ENCODE measurements at places on chromosomes 12 and 14.

DNA sequence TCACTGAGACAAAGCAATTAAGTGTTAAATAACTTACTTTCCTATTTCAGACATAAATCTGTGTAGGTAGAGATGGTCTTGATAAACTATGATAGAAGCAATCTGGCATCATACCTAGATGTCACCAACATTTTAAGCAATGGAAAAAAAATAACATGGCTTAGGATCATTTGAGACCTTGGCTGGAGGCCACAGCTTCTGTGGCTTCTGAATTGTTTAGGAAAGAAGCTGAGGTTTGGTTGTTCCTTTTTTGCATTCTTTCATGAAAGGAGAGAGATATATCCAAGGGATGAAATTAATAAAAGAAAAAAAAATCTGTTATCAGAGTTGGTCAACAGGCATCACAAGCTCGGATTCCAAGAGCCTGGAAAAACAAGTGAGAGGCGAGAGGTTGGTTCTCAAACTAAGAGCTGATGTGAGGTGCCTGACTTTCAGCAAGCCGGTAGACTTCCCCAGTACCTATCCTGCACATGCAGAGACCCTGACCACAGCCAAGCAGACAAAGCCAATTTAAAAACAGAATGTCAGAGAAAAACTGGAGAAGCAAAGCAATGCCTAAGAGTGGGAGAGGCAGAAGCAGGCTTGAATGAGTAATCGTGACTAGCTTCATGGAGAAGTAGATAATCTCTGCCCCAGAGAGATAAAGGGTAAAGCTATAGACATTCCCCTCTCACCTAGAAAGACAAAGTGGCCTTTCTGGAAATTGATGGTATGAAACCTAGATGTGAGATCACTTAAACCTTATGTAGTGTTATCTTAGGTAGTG lies 43.4 kb upstream of the ST8SIA1 start:
- no peak for DNase-seq

DNA sequence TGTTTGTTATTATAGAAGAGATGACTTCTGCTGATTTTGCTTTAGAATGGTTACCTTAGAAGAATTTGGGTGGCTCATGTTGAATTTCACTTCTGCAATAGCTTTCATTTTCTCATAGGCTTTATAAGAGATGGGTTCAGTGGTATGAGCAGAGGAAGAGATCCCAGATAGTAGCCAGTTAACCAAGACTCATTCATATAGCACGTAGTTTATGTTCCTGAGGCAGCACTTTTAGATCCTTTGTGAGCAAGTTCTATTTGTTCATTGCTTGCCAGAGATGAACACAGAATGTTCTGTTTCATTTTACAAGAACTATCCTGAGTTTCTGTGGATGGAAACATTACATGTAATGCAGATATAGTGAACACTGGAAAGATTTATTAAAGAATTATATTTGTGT lies 32.2 kb downstream of the RAB21 start:
- no peak for DNase-seq

DNA sequence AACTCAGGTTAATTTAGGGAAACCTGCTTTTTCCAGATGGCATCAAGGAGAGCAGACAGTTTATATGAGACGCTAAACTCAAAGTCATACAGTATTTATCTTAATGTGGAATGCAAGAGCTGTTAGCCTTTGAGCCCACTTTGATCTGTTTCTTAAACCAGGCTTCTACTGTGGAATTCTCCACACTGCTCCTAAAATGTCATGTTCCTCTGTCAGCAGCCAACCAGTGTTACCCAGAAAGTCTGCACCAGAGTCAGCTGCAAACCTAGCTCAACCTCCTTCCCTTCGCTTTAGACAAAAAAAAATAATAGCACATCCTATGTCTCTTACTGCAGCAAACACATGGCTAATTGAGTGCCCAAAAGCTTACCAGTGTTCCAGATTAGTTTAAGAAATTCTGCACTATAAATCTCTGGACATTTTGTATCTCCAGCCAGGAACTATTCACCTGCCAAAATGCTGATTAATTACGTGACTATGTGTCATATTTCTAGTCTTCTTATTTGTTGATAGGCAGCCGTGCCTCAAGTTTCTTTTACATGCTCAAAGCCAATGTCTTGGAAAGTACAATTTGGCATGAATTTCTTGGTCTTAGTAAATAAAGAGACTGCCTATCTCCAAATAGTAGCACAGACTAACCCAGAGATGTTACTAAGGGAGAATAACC lies 21.8 kb downstream of the ARMH4 start:
- no peak for DNase-seq

DNA sequence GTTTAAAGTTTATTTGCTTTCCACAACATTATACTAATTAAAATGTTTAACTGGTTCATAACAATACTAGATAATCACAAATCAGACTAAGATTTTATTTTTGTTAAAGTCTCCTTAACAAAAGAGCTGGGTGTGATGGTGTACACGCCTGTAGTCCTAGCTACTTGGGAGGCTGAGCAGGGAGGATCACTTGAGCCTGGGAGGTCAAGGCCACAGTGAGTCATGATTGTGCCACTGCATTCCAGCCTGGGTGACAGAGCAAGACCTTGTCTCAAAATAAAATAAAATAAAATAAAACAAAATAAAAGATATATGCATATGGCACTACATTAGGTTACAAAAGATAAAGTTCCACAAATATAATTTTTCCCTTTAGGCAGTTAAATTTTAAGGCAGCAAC lies 5.6 kb downstream of the MIS18BP1 start:
- no peak for DNase-seq

- DNase-seq: no peak
Measured at GRCh38 chr14:61565836-61566536, 129.3 kb upstream of the HIF1A start.

- DNase-seq: no peak
Measured at GRCh38 chr12:16421806-16422205, 74.4 kb downstream of the MGST1 start.

- DNase-seq: no peak
Measured at GRCh38 chr12:100375038-100375735, 18.3 kb downstream of the SLC17A8 start.

DNA sequence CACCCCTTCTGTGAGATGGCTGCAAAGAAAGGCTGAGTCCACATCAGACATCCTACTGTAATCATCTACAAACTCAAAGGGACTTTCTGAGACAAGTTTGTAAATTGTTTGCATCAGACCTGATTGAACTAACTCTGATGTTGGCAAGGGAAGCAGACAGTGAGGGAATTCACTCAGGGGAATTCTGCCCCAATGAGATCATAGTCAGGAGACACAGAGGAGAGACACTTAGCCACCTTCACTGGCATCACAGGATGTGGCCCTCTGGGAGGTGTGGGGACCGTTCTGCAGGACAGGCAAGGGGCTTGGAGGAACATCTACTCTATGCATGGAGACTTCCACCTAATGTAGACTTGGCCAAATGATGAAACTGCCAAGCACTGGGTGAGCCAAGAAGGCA lies 70.7 kb upstream of the DDX11 start:
- DNase-seq: peak; percentile 28

DNA sequence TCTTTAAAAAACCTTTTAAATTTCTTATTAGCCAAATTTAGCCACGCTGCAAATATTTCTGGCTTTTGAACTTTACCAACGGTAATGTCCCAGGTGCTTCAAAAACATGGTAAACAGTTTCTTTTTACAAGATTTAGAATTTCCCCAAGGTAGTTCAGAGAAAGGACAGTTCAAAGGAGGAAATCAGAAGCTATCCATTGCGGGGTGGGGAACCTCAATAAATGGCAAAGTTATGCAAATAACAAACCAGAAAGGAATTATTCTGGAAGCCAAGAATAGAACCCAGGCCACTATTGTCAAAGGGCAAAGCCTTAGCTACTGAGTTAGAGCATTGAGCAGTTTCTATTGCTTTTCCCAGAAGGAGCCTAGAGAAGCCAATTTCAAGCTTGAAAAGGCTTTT lies 62.3 kb downstream of the PDE6H start:
- DNase-seq: no peak

GRCh38 chr14:33948869-33949408 lies 1.9 kb downstream of the EGLN3 start:
- no peak for DNase-seq

GRCh38 chr14:94823556-94824341 lies 53.8 kb upstream of the GSC start:
- DNase-seq: peak; percentile 27

- peak; percentile 81 for DNase-seq
Measured at GRCh38 chr12:106415134-106415533, 57.6 kb downstream of the POLR3B start.

- no peak for DNase-seq
Measured at GRCh38 chr12:60402996-60403395, 807.2 kb downstream of the SLC16A7 start.

- no peak for DNase-seq
Measured at GRCh38 chr12:92602930-92603623, 99.7 kb upstream of the PLEKHG7 start.

DNA sequence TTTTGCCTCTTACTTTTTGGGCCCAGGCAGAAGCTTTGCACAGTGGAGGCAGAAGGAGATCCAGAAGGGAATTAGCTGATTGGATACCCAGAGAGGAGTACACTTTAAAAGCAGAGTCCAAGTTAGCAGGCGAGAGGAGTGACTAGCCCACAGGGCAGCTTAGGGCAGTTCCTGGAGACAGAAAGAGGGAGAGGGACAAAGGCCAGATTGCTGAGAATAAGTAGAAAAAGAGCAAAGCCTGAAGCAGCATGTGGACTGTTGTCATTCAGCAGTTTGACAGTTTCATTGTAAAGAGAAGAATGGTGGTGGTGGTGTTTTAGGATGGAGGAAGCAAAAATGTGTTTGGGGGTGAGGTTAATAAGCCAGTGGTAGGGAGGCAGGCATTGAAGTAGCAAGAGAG lies 95.1 kb downstream of the PELI2 start:
- DNase-seq: no peak

DNA sequence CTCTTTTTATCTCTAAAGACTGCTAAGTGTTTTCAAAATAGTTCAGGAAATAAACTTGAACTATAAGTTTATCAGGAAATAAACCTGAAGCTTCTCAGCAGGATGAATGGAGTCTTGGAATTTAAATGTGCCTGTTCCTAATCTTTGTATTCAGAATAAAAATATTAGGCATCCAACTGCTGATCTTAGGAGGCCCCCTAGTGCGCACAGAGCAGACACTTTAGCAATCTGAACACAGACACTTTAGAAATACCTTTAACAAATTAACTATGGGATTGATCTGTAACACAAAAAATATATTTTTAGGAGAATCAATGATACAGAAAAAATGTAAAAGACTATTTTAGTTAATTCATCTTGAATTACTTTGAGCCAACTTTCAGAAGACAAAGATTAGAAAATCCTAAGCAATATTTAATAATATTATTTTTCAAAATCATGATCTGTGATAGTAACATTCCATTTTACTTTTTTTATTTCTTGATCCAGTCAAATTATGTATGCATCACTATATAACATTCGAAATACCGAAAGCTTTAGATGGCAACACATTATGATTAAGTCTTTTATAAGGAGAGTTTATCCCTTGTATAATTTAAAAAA lies 80.9 kb downstream of the SLC41A2 start:
- peak; percentile 51 for DNase-seq

- no peak for DNase-seq
Measured at GRCh38 chr14:101477648-101478047, 83.6 kb upstream of the DIO3 start.

DNA sequence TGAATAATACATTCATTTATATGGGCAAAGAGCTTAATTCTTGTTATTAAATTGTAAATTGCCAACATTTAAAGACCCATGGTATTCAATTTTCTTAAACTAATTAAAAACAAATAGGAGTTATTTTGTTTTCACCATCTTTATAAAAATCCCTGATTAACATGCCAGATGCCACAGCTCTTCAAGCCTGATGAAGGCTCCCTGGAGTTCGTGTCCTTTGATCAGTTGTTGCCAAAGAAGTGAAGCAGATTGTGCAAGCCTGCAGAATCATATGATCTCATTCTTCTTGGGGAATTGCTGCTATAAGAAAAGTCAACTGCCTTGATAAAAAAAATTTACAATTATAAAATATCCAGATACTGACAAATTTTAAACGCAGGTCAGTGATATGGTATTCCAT lies 288.3 kb upstream of the PPFIA2 start:
- DNase-seq: no peak

DNA sequence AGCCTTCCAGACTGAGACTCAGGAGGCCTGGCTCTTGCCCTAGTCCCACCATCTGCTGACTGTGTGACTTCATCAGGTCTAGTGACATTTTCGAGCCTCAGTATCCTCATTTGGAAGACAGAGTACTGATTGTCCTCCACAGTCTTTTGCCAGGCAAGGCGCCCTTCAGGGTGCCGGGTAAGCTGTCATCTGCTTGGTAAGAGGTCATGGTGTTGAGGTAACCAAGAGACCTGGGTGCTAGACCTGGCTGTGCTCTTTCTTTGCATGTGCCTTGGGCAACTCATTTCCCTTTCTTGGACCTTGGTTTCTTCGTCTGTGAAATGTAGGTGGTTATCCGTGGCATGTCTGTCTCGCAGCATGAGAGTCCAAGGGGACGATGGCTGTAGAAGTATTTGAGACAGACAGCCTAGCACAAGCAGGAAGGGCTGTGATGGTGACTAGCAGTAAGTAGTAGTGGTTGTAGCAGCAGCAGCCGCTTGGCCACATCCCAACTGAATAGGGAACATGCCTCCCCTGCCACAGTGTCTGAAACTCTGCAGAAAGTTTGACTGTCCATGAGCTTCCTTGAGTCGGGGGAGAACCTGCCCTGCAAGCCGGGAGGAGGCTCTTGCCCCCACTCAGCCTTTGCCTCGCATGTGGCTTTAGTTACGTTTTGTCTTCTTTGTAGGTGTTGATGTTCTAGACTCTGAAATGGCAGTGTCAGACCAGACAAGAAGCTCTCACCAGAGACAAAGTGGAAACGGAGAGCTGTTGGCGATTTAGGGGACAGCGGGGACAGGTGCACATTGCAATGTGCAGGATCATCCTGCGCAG lies 40.3 kb downstream of the EVL start:
- DNase-seq: no peak

GRCh38 chr14:79279645-79280597 lies 931.4 kb downstream of the DIO2 start:
- DNase-seq: peak; percentile 0

GRCh38 chr12:128554546-128555304 lies 269.0 kb downstream of the SLC15A4 start:
- DNase-seq: no peak

DNA sequence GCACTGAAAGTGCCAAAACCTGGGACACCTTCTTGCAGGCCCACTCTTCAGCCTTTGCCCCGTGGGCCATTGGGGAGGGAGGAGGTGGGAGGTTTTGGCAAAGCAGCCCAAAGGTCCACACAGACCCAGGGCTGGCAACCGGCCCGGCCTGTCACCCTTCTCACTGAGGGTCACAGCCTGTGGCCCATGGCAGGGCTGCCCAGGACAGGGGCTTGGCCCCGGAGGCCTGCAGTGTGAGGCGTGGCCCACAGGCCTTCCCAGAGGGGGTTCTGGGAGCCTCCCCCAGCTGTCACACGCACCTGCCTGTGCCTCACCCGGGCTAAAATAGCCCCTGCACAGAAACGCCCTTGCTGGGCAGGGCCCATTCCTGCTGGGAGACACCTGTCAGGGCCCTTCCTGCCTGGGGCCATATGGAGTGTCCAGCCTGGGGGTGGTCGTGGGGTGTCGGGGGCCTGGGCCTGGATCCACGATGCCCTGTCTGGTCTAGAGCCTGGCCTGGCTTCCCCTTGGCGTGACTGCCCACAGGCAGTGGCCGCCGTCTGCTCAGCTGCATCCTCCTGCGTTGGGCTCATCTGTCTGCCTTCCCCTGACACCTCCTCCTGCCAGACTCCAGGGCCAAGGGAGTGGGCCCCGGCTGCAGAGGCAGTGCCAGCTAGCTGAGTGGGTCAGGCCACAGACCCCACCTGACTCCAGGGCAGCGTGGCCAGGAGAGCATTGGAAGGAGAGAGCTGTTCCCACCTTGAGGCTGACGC lies 19.2 kb downstream of the PACS2 start:
- DNase-seq: no peak

Measured in ACHN (cell line).